H4 (cell line): ENCODE measurements at places on chromosomes 13 and 19. TPM values are rescaled to one million over a fixed set of nuclear protein-coding genes. Genes with fewer than 3 reads are reported as not detected.

DNA sequence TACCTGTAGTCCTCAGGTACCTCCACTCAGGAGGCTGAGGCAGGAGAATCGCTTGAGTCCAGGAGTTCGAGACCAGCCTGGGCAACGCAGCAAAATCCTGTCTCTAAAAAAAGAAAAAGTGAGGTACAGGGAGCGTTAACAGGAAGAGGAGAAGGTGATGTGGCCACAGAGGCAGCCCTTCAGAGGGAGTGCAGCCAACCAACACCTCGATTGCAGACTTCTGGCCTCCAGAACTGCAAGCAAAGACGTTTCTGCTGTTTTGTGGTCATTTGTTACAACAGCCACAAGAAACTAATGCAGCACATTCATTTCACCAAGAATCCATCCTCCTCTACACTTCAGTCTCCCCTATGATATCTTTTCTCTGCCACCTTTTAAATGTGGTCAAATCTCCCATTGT, 145.2 kb downstream of the USP12 start:
- DNase-seq = no peak

The TNFSF9 gene
- 17.8 and 18.6 TPM in 2 replicates for total RNA-seq

- no peak for DNase-seq
Measured at GRCh38 chr19:5795382-5795919, 4.5 kb upstream of the DUS3L start.

GRCh38 chr13:20441879-20442278, 83.8 kb downstream of the CRYL1 start:
- DNase-seq = no peak

DNA sequence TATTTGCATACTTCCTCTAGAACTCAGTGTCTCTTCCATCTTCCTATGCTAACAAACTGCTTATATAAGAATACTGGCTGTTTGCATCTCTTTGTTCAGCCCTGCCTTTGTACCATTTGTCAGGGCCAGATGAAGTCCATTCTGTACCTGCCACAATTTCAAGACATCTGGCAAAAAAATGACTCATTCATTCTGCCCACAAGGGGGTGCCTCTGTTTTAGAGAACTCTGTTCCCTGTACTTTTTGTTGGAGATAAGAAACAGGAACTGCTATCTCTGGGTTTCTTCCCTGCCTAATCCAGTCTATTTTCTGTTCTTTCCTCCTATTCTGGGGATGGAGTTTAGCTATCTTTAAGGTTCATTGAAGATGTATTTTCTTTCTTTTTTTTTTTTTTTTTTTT, 23.0 kb downstream of the ZNF568 start:
- no peak for DNase-seq

DNA sequence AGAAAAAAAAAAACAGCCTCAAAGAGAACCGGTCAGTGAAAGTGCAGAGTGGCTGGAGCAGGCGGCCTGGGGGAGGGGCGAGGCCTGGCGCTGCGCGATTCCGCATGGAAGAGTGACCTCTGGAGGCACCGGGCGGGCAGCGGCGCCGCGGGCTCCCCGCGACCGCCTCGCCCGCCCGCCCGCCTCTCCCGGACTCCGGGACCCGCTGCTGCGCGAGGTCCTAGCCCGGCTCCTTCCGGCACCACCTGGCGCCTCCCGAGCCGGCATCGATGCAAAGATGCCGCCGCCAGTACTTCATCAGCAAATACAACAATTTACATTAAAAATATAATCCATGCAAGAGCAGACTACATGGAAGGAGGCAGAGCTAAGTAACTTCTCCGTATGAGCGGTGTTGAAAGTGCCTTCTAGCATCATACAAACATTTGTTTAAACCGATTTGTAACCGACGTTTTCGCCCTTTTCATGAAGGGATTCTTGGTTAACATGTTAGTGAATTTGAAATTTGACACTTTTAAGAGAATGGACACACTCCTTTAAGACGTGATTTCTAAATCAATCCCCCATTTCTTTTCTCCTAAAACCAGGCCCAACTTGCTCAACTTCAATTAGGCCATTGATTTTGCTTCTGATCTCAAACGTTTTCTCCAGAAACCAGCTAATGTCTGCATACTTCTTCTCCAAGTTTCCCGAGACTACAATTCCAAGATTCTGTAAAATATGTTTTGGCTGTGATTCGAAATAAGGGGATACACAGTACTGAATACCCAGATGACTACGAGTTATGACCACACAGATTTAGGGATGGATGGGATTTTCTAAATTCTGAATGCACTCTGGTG, 2.1 kb downstream of the EFNB2 start:
- peak; percentile 54 for DNase-seq

GRCh38 chr19:54616057-54616456, 14.2 kb upstream of the LILRB1 start:
- DNase-seq = no peak

The CHAMP1 gene
- 13.9 and 23.9 TPM in 2 replicates for total RNA-seq

The GIPC1 gene
- 36.5 and 62.6 TPM in 2 replicates for total RNA-seq

DNA sequence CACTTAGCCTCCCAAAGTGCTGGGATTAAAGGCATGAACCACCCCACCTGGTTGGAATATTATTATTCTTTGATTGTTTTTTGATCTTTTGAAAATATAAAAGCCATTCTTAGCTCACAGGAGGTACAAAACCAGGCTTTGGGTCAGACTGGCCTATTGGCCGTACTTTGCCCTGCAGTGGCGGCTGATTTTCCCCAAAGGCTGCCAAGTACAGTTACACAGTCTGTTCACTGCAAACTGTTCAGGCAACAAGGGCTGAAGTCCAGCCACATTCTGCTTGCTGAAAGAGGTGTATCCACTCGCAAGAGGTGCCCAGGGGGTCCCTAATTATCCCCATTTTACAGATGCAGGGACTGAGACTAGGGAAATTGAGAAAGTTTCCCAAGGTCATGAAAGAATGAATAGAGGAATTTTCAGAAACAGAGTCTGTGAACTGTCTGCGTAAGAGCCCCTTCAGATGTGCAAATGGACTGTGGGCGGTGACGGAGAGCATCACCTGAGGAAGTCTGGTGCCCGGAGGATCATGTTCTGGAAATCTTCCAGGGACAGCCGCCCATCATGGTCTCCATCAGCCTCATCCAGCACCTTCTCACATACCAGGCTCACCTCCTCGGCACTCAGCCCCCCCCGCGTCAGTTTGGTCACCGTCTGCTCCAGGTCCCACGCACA, 9.0 kb downstream of the CIB3 start:
- no peak for DNase-seq

DNA sequence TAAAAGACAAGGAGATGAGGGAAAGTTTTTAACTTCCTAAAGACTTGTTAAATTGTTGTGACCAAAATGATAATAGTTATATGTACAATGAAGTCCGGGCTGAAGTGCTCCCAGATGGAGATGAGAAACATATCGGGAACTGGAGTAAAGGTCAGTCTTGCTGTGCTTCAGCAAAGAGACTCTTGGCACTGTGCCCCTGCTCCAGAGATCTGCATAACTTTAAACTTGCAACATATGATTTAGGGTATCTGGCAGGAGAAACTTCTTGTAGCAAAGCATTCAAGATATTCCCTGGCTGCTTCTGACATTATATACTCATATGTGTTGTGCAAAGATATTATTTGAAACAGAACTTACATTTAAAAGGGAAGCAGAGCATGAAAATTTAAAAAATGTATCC, 786.6 kb upstream of the SLITRK6 start:
- DNase-seq = peak; percentile 11

DNA sequence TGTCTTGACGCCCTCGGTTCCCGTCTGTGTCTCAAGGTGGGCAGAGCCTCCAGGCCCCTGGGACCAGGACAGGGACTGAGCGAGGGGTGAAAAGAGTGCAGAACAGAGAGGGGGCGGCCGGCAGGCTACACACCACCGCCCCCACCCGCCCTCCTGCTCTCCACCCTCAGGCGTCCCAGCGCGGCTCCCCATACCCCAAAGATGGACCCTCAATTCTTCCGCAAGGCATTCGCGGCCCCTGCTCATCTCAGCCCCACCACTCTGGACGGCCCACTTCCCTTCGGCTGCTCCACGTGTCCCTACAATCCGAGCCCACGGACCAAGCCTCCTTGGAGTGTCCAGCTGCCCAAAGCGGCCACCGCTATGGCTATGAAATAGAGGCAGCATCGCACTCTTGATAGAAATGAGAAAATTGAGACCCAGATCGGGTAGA, 1.8 kb downstream of the KLF16 start:
- DNase-seq = no peak

The BRCA2 gene
- 3.3 and 8.1 TPM in 2 replicates for total RNA-seq

- DNase-seq = no peak
Measured at GRCh38 chr13:110503037-110503901, 58.3 kb downstream of the RAB20 start.

- DNase-seq = peak; percentile 65
Measured at GRCh38 chr19:43439032-43439708, 24.5 kb downstream of the TEX101 start.

The CAMSAP3 gene
- total RNA-seq = 0.31 and 0.43 TPM in 2 replicates

The SMIM44 gene
- total RNA-seq = not detected in 2 replicates

GRCh38 chr19:16462757-16463250, 9.0 kb downstream of the EPS15L1 start:
- DNase-seq = no peak

DNA sequence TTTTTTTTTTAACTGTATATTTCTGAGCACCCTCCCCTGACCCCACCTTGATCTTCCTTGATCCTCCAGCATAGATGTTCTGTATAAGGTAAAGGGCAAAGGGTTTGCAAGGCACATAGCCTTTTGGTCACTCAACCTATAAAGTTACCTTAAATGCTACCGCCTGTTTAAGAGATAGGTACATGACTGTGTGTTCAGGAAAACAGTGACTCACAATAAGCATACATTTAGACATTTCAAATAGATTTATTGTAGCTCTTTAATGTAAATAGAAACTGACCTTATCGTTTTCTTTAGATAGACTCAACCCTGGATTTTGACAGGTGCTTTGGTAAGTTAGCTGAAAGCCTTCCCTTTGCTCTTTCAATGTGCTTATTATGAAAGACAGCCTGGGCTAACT, 15.2 kb upstream of the SLC10A2 start:
- DNase-seq = no peak

GRCh38 chr19:55348317-55349034, 6.0 kb downstream of the COX6B2 start:
- no peak for DNase-seq

The CPB2 gene
- total RNA-seq = not detected in 2 replicates

The LCP1 gene
- total RNA-seq = 66.6 and 77.8 TPM in 2 replicates

The PGLYRP1 gene
- not detected in 2 replicates for total RNA-seq

GRCh38 chr13:79989217-79989661, 351.7 kb downstream of the SPRY2 start:
- peak; percentile 82 for DNase-seq

GRCh38 chr19:45558399-45558878, 26.2 kb downstream of the OPA3 start:
- no peak for DNase-seq

DNA sequence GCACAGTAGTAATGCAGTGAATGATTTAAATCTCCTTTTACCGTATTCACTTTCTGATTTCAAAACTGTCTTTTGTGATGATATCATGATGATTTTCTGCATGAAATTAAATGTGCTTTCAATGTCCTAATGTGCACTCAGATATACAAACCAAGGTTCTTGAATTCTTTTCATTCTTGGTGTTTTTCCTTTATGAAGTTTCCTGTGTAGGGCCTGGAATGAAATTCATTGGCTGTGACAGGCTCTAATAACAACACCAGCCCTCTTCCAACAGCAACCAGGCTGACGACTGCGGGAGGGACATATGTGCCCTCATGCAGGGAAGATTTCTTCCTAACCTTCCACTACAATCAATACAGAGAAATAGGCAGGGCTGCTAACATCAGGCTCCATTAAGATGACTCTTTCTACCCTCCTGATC, 1052.0 kb downstream of the DIAPH3 start:
- peak; percentile 65 for DNase-seq

The ZFR2 gene
- total RNA-seq = not detected in 2 replicates

The ZNF724 gene
- 8.8 and 10.5 TPM in 2 replicates for total RNA-seq

- no peak for DNase-seq
Measured at GRCh38 chr19:40763963-40764362, 11.4 kb upstream of the MIA start.

GRCh38 chr19:43625918-43626579, 6.6 kb upstream of the ZNF428 start:
- DNase-seq = no peak

The KPTN gene
- 9.2 and 10.6 TPM in 2 replicates for total RNA-seq

The LILRB4 gene
- total RNA-seq = not detected in 2 replicates

DNA sequence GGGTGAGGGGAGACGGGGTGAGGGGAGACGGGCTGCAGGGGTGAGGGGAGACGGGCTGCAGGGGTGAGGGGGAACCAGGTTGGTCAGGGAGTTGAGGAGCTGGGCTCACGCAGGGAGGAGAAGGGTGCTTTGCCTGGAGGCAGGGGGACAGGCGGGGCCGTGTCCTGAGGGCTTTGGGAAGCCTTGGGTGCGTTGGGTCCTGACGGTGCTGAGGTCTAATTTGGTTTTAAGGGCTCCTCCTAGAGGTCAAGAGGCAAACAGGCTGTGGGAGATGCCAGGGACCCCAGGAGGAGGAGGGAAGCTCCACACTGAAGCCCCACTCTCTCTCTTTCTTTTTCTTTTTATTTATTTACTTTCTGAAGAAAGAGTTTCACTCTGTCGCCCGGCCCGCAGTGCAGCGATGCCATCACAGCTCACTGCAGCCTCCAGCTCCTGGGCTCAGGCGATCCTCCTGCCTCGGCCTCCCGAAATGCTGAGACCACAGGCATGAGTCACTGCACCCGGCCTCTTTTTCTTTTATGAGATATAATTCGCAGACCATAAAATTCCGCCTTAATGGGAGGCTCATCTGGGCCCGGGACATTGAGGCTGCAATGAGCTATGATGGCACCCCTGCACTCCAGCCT, 9.3 kb upstream of the MISP start:
- DNase-seq = no peak
